ENCODE measurements at places on chromosomes 2 and 18.

DNA sequence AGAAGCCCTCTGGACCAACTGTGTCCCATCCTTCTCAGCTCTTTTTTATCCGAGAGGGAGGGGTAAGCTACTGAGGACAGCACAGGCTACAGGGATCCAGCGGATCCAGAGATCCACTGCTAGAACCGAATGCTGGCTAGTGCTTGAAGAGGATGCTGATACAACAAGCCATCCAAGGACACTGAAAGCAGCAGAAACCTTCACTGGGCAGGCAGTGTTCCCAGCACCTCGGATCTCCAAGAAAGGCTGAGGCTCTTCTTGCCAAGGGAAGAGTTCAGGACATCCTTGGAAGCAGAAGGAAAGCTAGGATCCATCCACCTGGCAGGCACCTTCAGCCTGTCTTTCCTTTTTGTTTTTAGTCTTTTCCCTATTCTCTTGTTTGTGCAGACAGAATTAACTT is 13.2 kb upstream of the FHOD3 start:
- no peak for DNase-seq

DNA sequence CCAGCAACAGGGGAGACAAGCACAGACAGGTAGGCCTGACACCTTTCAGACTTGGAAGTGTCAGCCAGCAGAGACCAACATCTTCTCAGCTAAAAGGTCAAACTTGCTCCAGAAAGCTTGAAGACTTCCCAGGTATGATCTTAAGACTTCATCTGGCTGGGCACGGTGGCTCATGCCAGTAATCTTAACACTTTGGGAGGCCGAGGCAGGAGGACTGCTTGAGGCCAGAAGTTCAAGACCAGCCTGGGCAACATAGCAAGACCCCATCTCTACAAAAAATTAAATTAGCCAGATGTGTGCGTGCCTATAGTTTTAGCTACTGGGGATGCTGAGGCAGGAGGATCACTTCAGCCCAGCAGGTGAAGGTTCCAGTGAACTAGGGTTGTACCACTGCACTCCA is 39.0 kb upstream of the SPRED2 start:
- no peak for DNase-seq

DNA sequence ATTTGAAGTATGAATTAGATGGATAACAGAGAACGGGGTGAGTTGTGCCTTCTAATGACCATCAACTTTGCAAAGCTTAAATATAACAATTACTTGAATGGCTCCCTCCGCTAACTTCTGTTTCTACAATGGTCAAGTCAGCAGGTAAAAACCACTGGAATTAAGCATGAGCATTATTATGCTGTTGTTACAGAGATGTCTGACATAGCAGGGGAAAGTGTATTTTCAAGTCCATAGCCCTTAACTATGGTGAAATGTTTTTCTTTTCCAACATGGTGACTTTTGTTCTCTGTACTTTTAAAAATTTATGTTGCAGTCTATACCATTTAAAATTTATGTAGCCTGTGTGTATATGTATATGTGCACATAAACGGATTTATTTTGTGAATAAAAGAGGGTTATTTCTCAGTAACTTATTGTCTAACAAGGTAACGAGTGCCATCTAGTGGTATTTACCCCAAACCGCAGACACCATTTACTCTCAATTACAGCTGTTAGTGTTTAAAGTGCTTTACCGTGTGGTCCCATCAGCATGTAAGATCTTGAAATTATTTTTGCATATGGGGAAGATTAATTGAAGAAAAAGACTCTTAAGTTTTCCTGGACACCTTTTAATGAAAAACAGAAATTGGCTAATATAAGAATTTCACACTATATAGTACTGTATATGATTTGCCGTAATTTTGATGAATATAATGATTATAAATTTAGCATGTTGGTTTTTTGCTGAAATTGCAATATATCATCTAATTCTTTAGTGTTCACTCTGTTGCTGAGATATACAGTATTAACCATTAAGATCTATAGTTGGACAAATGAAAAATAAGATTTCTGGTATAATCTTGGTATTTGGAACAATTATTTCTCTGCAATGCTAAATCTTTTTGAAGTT is 78.2 kb downstream of the UBE2E3 start:
- no peak for DNase-seq

GRCh38 chr18:74514860-74515495 is 18.8 kb downstream of the CNDP2 start:
- no peak for DNase-seq

DNA sequence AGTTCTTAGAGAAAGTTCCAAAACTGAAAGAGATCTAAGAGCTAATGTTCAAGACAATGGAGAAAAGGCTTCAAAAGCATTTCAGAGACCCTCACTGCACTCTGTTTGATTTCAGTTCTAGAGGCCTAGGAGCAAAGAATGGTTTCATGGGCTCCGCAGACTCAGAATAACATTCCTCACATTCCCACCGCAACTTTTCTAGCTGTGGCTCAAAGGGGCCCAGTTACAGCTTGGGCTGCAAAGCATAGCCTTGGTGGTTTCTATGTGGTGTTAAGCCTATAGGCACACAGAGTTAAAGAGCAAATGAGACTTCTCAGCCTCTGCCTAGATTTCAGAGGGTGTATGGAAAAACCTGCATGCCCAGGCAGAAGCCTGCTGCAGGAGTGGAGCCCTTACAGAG is 73.0 kb downstream of the FSIP2 start:
- DNase-seq = no peak

- DNase-seq = no peak
Measured at GRCh38 chr2:33238111-33238510, 238.3 kb upstream of the RASGRP3 start.

DNA sequence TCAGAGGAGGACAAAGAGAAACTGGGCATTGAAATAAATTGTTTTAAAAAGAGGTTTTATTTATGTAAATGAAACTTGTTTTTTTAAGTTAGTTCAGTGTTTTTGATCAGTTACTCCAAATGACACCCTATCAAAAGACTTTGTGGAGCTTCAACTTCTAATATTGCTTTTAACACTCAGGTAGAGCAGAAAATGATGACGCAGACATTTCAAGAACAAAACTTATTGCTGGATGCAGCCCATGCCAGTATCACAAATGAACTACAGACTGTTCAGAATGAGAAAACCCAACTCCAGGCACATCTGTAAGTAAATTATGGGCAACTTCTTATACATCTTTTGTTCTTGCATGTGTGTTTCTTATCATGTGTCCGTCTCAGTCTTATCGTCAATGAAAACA is 36.4 kb downstream of the CCDC150 start:
- DNase-seq = no peak

GRCh38 chr2:186771395-186771794 is 77.5 kb downstream of the FAM171B start:
- no peak for DNase-seq

GRCh38 chr2:32246911-32247310 is 17.8 kb downstream of the NLRC4 start:
- DNase-seq = no peak

- no peak for DNase-seq
Measured at GRCh38 chr2:3647831-3648651, 10.0 kb upstream of the ALLC start.

GRCh38 chr18:22503803-22504202 is 86.1 kb upstream of the CTAGE1 start:
- peak; percentile 75 for DNase-seq

DNA sequence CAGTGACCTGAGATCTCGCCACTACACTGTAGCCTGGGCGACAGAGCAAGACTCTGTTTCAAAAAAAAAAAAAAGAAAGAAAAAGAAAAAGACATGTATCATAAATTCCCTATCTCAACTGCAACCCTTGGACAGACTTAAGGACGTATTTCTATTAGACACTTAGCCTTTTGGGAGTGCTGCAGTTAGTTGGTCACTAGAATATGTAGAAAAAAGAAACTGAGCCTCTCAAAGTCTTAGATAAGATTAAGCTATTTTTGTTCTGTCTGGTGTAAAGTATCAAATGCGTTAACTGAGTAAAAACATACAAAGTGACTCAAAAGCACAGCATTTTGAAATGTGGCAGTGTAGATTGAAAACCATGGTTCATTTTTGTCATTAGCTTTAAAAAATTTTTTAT is 7.3 kb downstream of the NBEAL1 start:
- no peak for DNase-seq

GRCh38 chr2:120802158-120802557 is 66.5 kb downstream of the GLI2 start:
- no peak for DNase-seq

DNA sequence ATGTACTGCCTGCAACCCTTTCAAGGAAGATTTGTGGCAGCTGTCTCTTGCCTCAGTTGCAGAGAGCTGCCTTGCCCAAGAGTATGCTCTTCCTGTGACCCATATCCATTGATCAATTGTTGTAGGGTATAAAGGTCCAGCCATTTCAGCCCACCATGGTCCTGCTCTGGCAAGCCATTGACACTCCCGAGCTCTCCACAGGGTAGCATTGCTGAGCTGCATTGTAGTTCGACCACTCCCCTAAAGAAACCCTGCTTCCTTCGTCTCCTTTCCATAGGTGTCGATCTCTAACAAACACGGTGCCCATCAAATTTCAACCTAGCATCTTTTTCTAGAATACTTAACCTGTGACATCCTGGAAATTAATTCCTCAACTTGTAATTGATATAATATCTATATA is 104.9 kb upstream of the NDUFV2 start:
- no peak for DNase-seq

DNA sequence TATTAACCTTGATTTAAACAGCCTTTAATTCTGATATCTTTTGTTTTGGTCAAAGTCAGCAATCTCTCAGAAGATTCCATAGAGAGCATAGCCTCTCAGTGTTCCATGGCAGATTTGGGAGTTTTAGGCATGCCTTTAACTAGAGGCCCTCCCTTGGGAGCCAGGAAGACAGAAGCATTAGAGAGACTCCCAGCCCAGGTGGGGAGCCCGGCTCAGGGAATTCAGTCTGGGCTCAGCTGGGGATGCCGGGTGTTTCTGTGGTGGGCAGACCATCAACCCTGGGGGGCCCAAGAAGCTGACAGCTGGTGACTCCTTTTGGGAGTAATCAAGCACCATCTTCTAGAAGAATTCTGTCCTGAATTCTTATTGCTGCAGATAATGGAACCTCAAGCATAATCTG is 99.7 kb upstream of the CELF4 start:
- no peak for DNase-seq

GRCh38 chr2:138219961-138220360 is 255.7 kb downstream of the HNMT start:
- DNase-seq = no peak

- DNase-seq = no peak
Measured at GRCh38 chr2:8794923-8795825, 42.2 kb downstream of the KIDINS220 start.

DNA sequence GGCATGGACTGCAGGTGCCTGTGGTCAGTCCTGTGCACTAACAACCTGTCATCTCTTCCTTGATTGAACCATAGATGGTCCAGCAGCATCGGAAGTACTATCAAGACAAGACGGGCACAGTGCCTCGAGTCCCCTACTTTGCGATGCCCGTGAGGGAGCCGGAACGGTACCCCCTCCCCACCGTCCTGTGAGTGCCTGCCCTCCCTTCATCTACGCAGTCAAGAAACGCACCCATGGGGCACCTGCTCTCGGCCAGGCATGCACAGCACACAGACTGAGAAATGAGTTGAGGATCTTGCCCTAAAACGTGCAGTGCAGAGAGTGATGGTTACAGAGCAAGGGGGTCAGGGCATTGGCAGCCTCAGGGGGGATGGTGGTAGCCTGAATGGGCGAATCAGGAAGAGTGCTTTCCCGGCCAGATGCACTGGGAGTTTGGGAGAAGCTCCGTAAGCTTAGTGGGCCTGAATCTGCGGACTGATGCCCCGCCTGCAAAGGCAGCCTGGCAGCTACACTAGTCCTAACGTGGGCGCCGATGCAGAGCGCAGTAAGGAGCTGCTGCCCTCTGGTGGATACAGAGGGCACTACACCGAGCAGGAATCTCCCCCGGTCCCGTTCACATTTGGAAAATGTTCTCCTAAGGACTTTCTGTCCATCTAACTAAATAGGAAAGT is 63.6 kb downstream of the CIB4 start:
- DNase-seq = no peak

- no peak for DNase-seq
Measured at GRCh38 chr18:6836331-6836730, 106.8 kb downstream of the ARHGAP28 start.

- DNase-seq = no peak
Measured at GRCh38 chr2:240013343-240013742, 11.8 kb downstream of the NDUFA10 start.

GRCh38 chr2:113137827-113138226 is 10.4 kb downstream of the IL1RN start:
- DNase-seq = peak; percentile 32

GRCh38 chr2:15596968-15597367 is 5.3 kb downstream of the DDX1 start:
- no peak for DNase-seq

GRCh38 chr2:214019973-214020345 is 390.9 kb upstream of the VWC2L start:
- no peak for DNase-seq

GRCh38 chr2:227860221-227860641 is 11.2 kb upstream of the DAW1 start:
- no peak for DNase-seq

- no peak for DNase-seq
Measured at GRCh38 chr18:75073654-75074053, 135.3 kb downstream of the PTGR3 start.

Data from right atrium auricular region (tissue), 2 donors.